ENCODE measurements at places on chromosomes 3 and 15.

DNA sequence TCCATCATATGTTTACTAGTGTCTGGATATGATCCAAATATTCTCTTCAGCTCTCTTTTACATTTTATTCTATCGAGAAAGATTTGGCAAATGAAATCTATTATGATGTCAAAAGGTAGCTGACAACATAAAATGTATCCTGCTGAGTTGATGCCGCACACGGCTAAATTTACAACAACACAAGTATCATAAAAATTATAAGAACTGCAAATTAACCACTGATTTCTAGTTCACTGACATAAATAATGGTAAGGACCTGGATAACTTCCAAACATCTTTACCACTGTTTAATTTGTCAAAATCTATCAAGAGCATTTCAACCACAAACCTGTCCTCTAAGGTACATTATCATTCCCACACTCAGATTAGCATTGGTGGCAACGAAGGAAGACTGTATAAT, 244.5 kb downstream of the FOXP1 start:
- no peak for DNase-seq

DNA sequence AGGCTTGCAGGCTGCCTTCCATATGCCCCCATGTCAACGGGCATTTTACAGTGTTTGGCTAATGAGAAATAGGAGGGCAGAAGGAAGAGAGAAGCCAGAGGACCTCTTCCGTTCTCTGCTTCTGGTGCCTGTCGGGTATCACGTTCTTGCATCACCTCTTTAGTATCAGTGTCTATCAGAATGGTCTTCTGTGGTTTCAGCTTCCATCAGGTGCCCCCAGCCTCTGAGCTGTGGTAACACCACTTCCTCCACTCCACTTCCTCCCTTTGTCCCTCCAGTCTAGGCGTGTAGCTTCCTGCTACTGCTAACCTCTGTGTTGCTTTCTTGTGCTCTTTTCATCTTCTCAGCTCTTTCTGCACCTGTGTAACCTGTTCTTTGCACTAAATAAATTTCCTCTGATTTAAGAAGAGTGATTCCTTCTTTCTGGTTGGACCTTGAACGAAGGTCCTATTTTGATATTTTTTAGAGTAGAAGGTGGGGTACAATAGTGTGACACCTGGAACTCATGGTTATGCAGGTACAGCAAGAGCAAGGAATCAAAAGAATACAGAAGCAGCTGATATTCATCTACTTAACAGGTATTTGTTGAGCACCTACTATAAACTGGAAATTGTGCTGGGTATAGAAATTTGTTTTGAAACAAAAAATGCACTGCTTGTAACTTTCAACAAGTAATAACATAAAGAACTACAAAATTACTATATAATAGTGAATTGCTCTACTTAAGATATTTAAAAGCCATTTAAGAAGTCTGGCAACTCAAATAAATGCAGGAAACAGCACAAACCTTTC, 27.4 kb upstream of the FOXB1 start:
- DNase-seq: no peak

DNA sequence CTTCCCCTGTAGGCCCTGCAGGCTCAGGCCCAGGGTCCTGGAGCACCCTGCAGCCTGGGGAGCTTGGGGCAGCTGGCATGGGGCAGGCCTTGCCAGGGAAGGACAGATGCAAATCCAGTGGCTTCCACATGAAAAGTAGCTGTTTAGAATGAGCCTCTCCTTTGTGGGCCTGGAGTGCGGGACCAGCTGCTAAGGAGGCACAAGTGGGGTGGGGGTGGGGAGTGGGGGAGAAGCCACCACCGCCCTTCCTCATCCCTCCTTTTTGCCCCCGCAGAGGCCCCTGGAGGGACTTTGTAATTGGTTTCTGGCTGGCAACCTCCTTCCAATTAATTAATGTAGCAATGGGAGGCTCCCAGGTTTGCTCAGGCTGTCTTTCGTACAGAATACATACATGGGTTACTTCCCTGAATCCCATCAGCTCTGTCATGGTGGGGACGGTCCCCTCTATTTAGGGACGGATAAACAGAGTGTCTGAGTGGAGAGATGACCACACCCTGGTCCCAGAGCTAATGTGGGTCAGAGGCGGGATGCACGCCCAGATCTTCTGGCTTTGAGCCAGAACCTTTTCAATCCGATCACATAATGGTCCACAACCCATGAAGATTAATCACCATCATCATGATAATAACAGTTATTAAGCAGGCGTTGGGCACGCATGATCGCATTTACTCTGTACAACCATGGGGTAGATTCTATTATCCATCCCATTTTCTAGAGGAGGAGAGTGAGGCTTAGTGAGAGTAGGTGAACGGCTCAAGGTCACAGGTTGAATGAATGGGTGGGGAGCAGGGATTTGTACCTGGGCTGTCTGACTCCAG, 6.2 kb downstream of the CORO2B start:
- DNase-seq: no peak

- no peak for DNase-seq
These were observed 100.4 kb downstream of the MCTP2 start for GRCh38 chr15:94331731-94332130.

DNA sequence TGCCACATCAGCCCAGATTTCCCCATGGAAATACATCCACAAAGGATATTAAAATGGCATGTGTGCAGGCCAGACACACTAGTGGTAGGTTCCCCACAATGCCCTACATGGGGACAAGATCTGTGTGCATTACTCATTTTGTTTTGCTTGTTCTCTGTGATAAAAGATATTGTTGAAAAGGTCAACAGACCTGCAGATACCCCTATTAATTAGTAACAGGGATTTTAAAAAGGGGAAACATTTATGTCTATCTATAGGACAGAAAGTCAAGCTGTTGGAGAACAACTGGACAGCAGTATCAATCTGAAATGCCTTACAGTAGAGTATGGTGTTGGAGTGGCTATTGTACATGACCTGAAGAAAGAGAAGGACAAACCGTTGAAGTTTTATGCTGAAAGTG, 596.0 kb upstream of the GRM7 start:
- DNase-seq: no peak

DNA sequence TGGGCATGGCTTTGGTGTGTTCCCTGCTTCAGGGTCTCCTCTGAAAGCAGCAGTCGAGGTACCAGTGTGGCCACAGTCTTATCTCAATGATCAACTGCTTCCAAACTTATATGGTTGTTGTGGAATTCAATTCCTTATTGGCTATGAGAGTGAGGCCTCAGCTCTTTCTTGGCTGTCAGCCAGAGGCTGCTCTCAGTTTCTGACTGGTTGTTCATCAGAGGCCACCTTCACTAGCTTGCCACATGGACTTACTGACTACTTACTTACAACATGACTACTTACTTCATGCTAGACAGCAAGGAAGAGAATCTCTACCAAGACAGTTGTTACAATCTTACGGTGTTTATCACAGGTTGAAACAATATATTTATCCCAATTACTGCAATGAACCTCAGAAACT, 789.2 kb downstream of the DIPK2A start:
- no peak for DNase-seq

- DNase-seq: no peak
These were observed 838.5 kb downstream of the DIPK2A start for GRCh38 chr3:144810160-144810559.

GRCh38 chr3:159751752-159752151, 236.9 kb upstream of the IL12A start:
- DNase-seq: no peak

DNA sequence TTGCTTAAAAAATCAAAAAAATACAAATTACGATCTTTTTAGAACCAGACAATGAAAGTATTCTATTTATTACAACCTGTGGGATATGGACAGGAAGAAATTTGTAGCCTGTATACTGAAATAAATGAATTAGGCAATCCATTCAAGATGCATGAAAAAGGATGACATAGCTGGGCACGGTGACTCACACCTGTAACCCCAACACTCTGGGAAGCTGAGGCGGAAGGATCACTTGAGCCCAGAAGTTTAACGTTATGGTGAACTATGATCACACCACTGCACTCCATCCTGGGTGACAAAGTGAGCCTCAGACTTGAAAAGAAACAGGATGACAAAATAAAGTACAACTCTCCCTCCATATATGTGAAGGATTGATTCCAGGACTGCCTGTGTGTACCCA, 74.1 kb downstream of the MSL2 start:
- no peak for DNase-seq

GRCh38 chr15:89482139-89482538, 14.2 kb downstream of the RHCG start:
- no peak for DNase-seq

GRCh38 chr3:188526057-188526456, 372.1 kb downstream of the LPP start:
- no peak for DNase-seq

DNA sequence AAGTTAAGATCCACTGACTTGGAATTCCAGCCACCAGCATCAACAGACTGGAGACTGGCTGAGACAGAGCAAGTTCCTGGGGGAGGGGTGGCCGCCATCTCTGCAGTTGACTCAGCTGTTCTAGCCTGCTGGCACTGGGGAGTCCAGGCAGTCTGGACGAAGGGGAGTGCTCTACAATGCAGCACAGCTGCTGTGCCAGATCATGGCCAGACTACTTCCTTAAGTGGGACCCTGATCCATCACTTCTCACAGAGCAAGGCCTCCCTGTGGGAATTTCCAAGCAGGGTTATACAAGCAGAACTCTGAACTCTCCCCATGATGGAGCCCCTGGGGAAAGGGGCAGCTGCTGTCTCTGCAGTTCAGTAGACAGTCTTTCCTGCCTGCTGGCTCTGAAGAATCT, 35.2 kb downstream of the PYGO1 start:
- DNase-seq: no peak

GRCh38 chr3:160373655-160374054, 25.4 kb downstream of the IFT80 start:
- no peak for DNase-seq

DNA sequence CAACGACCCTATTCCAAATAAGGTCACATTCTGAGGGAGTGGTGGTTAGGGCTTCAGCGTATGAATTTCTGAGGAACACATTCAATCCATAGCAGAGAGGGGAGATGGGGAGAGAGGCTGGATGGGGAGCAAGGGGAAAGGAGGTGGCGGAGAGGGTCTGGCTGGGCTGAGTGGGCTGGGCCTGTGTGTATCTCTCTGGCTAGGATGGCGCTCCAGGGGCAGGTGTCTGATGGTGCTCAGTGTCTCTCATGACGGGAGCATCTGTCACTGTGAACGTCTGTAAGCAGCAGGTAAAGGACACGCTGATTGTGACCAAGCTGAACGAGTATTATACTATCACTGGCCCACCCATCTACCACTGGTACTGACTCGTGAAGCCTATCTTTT, 159.6 kb downstream of the XXYLT1 start:
- DNase-seq: no peak

DNA sequence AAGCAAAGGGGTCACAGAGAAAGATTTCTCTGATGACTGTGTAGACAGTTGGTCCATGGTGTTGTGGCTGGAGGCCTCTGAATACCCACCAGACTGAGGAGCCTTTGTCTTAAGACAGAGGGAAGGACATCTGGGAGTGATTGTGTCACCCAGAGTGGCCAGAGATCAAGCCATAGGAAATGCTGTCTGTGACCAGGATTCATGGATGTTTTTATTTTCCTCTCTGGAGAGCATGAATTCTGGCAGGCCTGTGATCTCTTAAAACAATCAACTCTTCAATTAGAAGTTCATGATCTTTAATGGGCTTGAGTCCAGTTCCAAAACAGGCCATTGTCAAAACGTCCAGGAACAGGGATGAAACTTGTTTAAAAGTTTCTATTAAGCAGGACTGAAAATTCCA, 198.9 kb upstream of the CTDSPL start:
- DNase-seq: no peak

DNA sequence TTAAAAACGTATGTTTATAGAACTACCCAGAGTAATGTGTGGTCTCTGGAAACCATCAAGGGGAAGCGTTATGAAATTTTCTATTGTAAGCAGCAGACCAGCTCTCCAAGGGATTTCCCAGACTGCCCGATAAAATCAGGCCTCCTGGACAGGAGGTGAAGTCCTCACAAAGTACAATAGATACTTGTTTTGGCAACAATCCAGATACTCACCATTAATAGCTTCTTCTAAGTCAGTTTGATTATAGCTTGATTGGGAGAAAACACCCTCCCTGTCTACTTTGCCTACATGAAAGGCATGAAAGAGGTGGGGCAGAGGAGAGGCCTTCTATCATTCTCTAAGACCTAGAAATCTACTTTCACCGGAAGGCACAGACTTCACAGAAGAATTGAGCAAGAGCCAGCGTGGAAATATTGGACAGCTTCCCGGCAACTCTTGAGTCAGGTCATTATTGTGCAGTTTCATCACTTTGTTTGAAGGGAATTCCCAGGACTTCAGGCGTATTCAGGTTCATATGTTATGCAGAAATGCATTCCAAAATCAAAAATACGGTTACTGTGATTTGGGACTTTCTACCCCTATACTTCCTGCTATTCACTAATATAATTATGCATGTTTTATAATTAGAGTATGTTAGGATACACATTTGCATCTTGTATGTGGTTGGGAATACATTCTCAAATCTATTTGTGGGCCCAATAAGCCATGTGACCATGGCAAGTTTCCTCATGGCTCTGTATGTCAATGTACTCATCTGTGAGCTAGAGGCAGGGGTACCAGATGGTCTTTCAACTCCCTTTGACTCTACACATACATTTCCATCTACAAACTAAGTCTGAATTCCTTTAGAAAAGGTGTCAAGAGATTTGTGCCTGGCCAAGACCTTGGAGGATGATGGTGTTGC, 103.5 kb downstream of the CD47 start:
- DNase-seq: no peak

- DNase-seq: no peak
These were observed 48.0 kb downstream of the SMAD6 start for GRCh38 chr15:66749841-66750575.

DNA sequence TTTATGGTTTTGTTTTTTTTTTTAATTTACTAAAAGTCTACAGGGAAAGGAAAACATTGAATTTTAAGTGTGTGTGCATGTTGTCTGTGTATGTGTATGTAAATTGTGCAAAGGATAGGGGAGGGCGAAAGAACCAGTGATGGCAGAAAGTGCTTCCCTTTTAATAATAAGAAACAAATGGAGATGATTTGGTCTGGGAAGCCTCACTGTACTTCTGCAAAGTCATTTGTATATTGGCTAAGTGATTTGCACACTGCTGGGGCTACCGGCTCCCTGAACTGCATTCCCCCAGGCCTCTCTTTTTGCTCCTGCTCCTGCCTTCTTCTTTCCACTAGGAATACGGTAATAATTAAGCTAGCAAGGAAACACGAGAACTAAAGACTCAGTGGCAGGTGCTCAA, 101.2 kb downstream of the CD47 start:
- DNase-seq: no peak

DNA sequence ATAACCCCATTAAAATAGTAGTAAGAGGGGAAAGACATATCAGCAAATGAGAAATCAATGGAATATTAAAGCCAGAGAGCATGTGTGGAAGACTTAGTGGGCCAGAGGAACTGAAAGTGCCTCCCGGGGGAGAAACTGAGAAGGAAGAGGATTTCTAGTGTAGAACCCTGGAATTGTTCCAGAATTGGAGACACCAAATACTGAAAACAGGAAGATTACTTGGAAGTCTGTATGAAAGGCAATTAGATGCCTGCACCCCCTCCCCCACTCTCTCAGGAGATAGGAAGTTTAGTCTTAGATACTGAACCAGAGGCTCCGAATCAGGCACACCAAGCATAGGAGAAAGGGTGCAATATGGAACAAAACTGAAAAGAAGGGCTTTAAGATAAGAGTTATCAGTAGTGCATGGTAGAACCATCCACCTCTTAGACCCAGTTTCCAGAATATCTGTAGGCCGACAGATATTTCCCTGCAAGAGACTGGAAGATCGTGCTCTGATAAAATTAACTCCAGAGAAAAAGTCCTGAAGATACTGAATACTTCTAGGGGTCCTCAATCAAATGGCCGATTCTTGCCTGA, 32.4 kb downstream of the KLHL18 start:
- no peak for DNase-seq
